GM13976 (cell line): ENCODE measurements at places on chromosomes 2 and 18.

DNA sequence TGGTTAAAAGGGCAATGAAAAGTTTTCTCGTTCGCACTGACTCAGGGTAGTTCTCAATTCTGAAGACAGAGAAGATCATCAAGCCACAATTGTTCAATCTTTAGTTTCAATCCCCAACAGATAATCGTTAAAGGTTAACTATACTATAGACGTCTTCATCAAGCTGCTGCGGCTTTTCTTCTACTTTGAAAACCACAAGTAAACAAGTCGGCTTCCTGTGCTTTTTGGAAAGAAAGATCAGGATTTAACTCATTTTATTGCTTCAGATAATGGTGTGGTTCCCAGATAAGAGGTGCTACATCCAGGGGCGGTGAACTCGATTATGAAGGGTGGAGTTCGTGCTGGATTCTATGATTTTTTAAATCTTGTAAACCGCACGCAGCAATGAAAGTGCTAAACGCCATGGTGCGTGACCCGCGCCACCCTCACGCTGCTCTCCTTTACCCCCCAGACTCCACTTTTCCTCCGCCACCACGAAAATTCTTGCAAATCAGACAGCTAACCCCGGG, 545 bp upstream of the CDCA7 start:
- peak; percentile 32 for DNase-seq

DNA sequence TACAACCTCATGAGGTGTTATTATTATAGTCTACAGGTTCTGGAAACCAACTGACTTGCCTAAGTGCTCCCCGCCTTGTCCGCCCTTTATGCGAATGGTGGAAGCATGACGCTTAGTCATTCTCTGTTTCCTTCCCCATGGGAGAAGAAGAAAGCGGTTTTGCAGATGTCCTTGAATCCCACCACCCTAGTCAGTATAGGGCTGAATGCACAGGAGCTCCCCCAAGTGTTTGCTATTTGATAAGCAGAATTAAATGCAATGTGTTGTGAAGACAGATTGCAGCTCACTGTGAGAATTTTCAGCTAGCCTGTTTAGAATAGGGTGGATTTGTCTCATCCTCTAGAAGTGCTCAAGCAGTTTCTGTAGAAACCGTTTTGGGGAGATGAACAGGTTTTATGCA, 652.0 kb downstream of the DCC start:
- DNase-seq: no peak

- DNase-seq: no peak
Observed at GRCh38 chr2:210188755-210189154, 17.5 kb upstream of the KANSL1L start.

- no peak for DNase-seq
Observed at GRCh38 chr18:59639136-59639535, 58.1 kb downstream of the CCBE1 start.

DNA sequence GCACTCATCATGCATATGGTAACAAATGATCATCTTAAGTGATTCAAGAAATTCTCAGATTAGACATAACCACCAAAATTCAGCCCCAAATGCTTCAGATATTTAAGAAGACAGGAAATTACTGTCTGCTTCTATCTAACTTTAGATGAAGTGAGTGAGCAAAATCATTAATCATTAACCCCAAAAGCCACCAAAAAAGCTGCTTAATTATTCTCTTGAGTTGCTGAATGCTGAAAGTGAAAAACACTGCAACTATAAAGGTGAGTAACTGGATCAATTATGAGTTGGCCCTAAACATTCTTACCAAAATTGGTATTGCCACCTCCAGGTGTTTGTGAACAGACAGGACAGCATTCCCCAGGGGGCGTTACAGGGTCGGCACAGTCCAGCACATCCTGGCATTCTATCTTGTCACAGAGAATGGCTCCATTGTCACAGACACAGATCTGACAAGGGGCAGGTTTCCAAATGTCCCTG, 69.6 kb downstream of the COL5A2 start:
- DNase-seq: no peak

DNA sequence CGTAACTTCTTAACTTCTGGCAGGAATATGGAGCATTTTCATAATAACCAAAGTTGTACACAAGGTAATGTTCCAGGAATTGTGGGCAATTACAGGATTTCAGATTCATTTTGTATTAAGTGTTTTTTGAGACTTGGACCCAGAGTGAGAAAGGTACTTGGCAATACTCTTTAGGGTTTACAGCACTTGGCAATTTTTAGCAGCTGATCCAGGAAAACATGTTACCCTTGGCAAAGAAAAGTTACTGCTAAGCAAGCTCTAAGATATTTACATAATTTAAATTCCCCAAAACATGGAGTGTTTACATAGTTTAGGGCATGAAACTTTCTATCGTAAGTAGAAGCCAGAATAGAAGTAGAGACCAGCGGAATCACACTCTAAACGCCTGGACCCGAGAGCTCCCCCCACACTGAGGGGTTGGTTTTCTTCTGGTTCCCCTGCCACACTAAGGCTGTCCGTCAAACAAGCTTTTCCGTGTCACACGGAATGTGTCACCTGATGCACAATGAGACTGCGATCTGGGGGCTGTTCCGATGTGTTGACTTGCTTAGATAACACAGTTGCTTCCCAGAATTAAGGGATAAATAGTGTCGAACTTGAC, 177.1 kb downstream of the PTGR3 start:
- DNase-seq: no peak
